ENCODE measurements at places on chromosomes 7 and 10.

DNA sequence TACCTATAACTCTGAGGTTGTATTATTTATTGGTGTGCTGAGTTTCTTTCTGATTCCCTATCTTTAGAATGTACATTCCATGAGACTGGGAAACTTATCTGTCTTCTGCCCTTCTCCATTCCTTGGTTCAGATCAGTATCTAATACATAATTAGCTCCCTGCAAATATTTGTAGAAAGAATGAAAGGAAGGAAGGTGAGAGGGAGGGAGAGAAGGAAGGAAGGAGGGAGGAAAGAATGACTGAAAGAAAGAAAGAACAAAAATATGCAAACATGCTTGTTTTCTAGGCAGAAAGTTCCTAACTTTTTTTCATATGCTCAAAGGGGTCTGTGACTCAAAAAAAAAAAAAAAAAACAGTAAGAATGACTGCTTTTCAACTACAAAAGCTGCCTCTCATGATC lies 3.9 kb upstream of the USP6NL start:
- no peak for DNase-seq

- no peak for DNase-seq
Observed at GRCh38 chr10:22325272-22326144, 4.6 kb downstream of the BMI1 start.

- DNase-seq = no peak
Observed at GRCh38 chr10:28343252-28343651, 40.4 kb upstream of the MPP7 start.

GRCh38 chr7:41274179-41274578 lies 428.7 kb downstream of the INHBA start:
- no peak for DNase-seq

- no peak for DNase-seq
Observed at GRCh38 chr7:129652914-129653313, 41.4 kb downstream of the NRF1 start.

DNA sequence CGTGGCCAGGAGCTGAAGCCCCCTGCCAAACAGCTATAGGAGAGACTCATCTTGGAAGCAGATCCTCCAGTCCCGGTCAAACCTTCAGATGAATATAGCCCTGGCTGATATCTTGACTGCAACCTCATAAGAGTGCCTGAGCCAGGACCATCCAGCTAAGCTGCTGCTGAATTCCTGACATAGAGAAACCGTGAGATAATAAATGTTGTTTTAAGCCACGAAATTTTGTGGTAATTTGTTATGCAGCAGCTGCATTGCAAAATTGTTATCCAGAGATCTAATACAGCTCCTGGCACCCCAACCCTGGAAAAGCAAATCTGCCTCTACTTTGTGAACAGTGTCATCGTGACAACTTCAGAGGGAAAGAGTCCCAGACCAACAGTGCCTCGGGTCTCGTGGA lies 119.9 kb downstream of the CREB5 start:
- no peak for DNase-seq

GRCh38 chr7:44914992-44915607 lies 29.8 kb upstream of the PURB start:
- no peak for DNase-seq

Data from skeletal muscle cell (primary cell).